Activated CD8-positive, alpha-beta memory T cell treated with anti-CD3 and anti-CD28 coated beads for 1 hour (primary cell): ENCODE measurements at places on chromosomes 4 and X.

- DNase-seq, result no peak
These were observed 37.1 kb upstream of the MTNR1A start for GRCh38 chr4:186592445-186592844.

DNA sequence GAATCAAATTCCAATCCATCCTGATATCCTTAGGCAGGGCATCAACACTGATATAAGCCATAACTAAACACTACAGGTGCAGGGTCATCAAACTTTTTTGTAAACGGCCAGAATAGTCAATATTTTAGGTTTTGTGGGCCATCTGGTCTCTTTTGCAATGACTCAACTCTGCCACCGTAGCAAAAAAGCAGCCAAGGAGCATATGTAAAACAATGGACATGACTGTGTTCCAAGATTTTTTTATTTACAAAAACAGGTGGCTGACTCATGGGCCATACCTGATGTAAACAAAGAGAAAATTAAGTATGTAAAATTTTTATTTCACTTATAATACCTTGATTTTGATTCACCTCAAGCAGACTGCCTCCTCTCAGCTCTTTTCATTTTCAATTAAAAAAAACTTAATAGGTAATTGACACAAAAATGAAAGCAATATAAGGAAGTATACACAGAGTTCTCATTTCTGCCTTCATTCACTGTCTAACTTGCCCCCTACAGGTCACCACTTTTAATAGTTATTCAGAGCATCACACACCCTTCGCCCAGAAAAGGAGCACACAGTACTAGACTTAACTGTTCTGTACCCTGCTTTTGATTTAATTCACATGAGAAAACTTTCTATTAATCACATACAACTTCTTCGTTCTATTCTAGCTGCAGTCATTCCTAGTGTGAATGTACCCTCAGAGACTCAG lies 35.3 kb upstream of the GPM6B start:
- no peak for DNase-seq

- no peak for DNase-seq
These were observed 27.6 kb downstream of the C4orf54 start for GRCh38 chr4:99629962-99630554.

- DNase-seq, result no peak
These were observed 24.2 kb downstream of the MAGED1 start for GRCh38 chrX:51917604-51918003.

GRCh38 chrX:48677516-48677915 lies 6.1 kb upstream of the WAS start:
- no peak for DNase-seq
